Activated naive CD8-positive, alpha-beta T cell treated with anti-CD3 and anti-CD28 coated beads, Interleukin-2, amount 50 U/mL, for 24 hours (primary cell): ENCODE measurements at places on chromosomes 11 and 22.

DNA sequence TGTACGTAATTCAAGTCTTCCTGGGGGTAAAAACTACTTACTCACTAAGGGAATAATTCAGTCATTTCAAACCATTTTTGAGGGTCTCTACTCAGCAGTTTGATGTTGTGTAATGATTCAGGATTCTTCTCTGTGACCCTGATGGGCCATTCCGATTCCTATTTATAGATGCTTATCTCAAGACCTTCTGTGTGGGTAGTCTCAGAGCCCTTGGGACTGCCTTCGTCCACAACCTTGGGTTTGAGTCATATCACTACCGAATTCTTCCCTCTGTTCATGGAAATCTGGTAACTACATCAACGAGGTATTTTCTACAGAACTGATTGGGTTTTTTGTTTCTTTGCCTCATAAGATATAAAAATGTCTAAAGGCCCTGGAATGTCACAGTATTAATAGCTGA, 14.3 kb upstream of the CBX6 start:
- H3K27ac ChIP-seq = no peak overlapping the region
- H3K4me1 ChIP-seq = peaks cover 17% of the 10 kb centered on the region
- DNase-seq = no peak

- no peak for DNase-seq
- peak overlapping the region; percentile 97 for H3K27ac ChIP-seq
- no peak overlapping the region for H3K4me3 ChIP-seq
- H3K36me3 ChIP-seq = no peaks in the 10 kb centered on the region
Measured at GRCh38 chr11:118915941-118916841, 9.5 kb downstream of the BCL9L start.

- H3K36me3 ChIP-seq = no peaks in the 10 kb centered on the region
- no peak for DNase-seq
- H3K27me3 ChIP-seq = no peaks in the 10 kb centered on the region
- H3K4me3 ChIP-seq = no peak overlapping the region
- H3K4me1 ChIP-seq = no peaks in the 10 kb centered on the region
Measured at GRCh38 chr11:86940122-86940777, 14.9 kb downstream of the FZD4 start.

- no peaks in the 10 kb centered on the region for H3K36me3 ChIP-seq
- H3K4me3 ChIP-seq = no peak overlapping the region
- H3K4me1 ChIP-seq = no peaks in the 10 kb centered on the region
- H3K27ac ChIP-seq = no peak overlapping the region
Measured at GRCh38 chr11:125224391-125225021, 60.0 kb downstream of the PKNOX2 start.

DNA sequence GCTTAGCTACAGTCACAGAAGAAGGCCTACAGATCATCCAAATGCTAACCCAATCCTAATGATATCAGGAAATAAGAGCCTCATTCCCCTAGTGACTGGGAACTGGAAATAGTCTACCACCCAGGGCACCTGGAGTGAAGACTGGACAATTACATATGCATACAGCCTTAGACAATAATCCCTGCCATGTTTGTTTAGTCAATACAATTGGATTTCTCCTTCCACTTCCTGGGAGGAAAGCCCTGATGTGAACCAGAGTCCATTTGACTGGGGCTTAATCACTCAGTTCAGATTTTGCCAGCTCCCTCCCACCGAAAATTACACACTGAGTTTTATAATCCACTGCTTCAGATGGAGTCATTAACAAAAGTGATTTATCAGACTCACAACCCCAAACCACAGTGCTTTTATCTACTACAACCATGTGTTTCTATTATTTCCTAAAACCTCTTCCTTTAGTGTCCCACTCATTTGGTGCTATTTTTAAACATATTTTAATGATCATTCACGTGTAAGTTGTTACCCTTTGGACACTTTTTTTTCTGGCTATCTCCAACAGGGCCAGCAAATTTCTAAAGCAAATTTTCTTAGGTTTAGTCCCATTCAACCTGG, 29.9 kb downstream of the CWF19L2 start:
- no peak overlapping the region for H3K27ac ChIP-seq
- no peak for DNase-seq
- no peaks in the 10 kb centered on the region for H3K27me3 ChIP-seq
- peaks cover 12% of the 10 kb centered on the region for H3K4me1 ChIP-seq
- peaks cover 51% of the 10 kb centered on the region for H3K36me3 ChIP-seq

DNA sequence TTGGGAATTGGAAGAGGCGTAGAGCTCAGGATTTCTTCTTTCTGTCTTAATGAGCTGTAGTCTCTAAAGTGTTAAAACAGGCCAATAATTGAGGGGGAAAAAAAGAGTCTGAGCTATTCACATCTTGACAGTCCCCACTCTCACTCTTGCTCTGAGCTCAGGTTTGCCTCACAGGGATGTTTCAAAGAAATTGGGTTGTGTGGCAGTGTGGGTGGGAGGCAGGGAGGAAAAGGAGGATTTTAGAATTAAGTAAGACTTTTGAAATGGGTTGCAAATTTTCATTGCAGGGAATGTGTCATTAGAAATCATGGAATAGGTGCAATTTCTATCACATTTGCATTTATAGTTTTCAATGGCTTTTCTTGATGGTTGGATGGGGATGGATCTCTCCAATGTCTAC, 338.8 kb upstream of the KIRREL3 start:
- H3K4me3 ChIP-seq = no peak overlapping the region
- no peak overlapping the region for H3K27ac ChIP-seq
- no peaks in the 10 kb centered on the region for H3K4me1 ChIP-seq
- no peaks in the 10 kb centered on the region for H3K36me3 ChIP-seq
- DNase-seq = no peak
